ENCODE measurements at places on chromosomes 11 and 22.

DNA sequence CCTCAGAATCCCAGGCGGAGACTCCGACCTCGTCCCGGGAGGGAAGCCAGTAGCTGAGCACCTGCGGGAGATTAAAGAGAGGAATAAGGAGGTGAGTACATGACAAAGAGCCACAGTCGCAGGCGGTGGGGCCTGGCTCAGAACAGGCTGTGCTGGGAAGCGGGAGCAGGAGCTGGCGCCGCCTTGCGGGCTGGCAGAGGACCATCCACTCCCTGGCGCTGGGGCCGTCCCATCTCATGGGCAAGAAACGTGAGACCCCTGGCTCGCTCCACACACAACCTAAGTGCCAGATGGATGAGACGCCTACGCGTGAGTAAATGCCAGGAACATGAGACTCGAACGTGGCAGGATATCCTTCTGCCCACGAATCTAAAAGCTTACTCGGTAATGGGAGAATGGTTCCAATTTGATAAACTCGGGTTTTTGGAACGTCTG is 6.3 kb downstream of the CEND1 start:
- peak; percentile 70 for DNase-seq

DNA sequence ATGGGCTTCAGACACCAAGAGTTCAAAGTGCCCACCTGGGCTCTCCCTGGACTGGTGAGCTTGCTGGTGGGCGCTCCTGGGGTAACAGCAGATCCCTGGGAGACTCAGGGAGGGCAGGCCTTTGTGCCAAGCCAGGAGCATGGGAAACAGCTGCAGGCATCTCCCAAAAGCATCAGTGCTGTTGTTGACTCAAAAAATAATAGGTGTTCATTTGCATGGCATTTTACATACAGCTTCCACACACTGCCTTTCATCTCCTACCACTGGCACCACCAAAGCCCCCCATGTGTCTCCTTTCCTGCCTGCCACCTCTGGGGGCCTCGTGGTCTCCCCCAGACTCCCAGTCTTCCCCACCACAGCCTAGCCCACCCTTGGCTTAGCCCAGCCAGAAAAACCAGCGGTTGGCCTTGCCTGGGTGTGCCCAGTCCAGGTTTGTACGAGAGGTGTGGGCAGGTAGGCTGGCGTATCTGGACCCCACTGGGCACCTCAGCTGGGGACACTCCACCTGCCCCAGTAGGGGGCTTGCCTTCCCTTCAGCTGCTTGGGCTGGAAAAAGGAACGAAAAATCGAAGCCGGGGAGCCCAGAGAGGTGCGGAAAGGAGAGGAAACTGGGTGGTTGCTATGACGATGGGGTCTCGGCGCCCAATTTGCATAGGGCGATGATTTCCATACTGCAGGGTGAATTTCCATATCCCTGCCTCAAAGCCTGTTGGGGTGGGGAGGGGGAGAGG is 15.0 kb downstream of the POU2F3 start:
- DNase-seq: no peak

GRCh38 chr11:2424811-2425495 is 19.4 kb downstream of the TRPM5 start:
- no peak for DNase-seq

DNA sequence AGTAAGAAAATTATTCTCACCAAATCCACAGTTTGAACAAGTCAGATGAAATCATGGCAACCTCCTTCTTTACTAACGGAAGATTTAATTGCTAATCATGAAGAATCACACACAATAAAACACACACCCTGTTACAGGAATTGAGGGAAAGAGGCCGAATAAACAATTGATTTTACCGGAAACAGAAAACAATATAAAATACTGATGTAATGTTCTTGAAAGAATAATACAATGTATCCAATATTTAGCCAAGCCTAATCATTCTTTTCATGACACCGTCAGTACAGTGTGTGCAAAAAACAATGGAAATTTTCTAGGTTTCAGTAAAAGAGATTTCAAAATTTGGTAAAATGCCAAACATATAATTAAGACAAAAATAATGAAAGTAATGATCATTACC is 23.4 kb downstream of the ASRGL1 start:
- no peak for DNase-seq

DNA sequence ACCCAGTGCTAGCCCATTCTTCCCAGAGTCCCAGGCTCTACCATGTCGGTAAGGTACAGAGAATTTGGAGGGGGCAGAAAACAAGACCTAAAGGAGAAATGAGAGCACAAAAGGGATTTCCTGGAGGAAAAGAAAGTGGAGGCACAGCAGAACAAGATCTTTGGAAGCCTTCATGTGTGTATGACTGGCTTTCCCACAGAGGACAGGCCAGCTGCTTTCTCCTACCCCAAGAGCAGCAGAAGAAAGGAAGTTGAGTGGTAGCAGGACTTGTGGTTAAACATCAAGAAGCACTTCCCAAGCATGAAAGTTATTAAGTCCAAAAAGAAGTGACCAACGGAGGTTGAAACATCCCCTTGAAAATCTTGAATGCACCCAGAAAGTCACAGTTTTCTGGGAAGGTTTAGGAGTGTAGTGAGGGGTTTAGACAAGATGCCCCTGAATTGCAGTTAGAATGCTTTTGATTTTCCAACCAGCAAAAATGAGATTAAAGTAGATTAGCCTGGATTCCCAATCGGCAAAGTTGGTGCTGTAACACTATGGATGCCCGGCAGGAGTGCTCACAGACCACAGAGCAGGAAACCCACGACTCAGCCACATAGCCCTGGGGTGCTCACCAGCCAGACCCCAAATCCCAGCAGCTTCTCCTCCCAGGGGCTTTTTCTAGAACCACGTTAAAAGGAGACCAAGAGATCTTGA is 608 bp downstream of the TMPRSS13 start:
- no peak for DNase-seq

- no peak for DNase-seq
These were observed 156.7 kb downstream of the CTTN start for GRCh38 chr11:70555078-70555477.

DNA sequence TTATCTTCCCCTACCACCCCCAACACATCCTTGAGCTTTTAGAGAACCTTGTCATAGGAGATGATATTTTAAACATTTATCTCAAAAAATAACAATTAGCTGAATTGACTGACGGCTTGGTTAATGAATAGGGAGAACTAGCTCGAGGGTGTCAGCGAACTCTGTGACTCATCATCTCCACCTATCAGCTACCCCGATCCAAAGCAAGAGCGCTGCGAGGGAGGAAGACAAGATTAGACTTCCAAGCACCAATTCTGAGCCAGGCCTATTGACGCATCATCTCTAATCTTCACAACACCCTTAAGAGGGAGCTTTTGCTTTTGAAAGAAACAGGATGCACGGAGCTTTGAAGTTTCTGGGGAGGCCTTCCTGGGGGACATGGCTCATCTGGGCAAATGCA is 51.0 kb upstream of the GALNT18 start:
- no peak for DNase-seq

GRCh38 chr11:66546966-66547661 is 411 bp downstream of the ACTN3 start:
- DNase-seq: no peak

DNA sequence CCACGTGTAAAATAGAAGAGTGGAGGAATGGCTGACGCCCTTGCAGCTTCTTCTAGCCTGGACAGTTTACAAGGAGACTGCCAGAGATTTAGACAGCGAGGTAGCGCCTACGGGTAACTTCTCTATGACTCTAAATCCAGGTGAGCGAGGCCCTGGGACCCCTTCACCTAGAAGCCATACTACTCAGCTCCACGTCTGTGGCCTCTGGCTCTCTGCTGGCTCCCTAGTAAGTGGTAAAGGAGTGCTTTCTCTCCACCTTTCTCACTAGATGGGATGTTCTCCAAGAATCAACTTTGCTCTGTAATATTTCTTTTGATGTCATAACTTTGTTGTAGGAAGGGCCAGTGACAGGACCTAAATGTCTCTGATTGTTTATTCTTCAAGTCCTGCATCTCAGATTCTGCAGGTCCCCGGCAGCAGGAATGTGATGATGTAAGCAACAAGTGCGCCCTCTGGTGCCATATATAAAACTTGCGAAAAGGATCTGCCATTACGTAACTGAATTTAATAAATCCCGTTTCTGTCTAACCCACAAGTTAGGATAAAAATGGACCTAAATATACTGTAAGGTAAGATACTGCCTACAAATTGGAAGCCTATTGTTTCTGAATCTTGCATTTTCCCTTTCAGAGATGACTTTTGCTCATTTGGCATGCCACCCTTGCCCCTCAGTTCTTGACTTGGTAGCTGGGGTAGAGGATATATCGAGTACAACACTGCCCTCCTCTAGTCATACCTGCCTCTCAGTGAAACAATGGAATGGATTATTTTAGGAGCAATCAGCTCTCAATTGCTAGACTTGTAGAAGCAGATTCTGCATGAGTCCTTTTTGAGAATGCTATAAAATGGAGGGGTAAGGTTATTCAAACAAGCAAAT is 11.0 kb upstream of the PTPN5 start:
- DNase-seq: peak; percentile 78

DNA sequence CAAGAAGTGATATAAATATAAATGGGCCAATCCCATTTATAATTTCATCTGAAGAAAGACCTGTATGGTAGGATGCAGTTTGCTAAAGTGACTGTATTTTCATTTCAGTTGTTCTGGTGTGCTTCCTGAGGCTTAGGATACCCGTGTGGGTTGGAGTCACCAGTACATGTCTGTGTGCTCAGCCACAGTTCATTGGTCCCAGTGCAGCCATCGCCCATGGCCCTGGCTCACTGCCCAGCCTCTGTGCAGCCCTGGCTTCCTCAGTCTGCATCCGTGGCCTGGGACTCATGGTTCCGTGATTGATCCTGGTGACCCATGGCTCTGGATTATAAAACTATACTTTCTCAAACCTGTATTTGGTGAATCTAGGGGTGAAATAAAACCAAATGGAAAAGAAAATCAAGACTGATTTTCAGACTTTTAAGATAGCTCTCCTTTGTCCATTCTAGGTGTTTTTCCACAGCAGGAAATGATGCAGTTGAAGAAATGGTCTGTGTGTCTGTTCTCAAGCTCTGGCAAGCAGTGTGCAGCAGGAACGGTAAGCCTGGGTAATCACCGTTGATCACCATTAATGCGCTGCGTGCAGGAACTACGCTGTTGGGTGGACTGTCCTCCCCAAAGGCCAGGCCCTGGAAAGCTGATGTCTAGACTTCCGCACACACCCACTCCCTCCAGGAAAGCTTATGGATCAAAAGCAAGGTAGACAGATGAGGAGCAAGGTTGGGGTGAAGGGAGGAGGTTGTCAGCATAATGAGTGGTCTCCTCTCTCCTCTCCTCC is 27.2 kb downstream of the TTC12 start:
- no peak for DNase-seq

- peak; percentile 65 for DNase-seq
These were observed 431 bp downstream of the KMT2A start for GRCh38 chr11:118436639-118437207.

GRCh38 chr11:57427727-57428082 is 784 bp upstream of the SLC43A3 start:
- no peak for DNase-seq

- no peak for DNase-seq
These were observed 117.8 kb downstream of the NAT10 start for GRCh38 chr11:34223021-34223813.

- DNase-seq: no peak
These were observed 17.4 kb downstream of the HPS4 start for GRCh38 chr22:26466196-26466595.

- no peak for DNase-seq
These were observed 195.1 kb upstream of the PLET1 start for GRCh38 chr11:112455791-112456190.

- DNase-seq: no peak
These were observed 569.9 kb upstream of the FAT3 start for GRCh38 chr11:91654686-91655085.

GRCh38 chr11:2826679-2827056 is 58.9 kb downstream of the CDKN1C start:
- no peak for DNase-seq

DNA sequence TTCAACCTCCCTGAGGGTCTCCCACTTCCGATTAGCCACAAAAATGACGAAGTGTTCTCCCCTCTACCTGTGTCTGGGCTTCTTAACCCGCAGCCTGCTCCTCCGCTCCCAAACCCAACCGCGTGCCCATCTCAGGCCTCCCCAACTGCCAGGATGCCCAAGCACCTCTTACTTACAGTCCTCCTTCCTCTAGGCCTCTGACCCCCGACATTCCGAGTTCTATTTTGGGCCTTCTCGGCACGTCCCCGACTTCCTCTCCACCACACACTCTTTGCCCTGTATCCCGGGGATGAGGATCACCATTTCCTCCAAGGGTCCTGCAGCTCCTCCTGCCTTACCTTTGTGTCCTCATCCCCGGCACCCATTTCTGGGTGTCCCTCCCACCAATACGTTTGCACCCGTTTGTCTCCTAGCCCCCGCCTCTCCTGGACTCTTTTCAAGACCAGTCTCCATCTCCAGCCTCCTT is 388 bp upstream of the MUS81 start:
- no peak for DNase-seq

DNA sequence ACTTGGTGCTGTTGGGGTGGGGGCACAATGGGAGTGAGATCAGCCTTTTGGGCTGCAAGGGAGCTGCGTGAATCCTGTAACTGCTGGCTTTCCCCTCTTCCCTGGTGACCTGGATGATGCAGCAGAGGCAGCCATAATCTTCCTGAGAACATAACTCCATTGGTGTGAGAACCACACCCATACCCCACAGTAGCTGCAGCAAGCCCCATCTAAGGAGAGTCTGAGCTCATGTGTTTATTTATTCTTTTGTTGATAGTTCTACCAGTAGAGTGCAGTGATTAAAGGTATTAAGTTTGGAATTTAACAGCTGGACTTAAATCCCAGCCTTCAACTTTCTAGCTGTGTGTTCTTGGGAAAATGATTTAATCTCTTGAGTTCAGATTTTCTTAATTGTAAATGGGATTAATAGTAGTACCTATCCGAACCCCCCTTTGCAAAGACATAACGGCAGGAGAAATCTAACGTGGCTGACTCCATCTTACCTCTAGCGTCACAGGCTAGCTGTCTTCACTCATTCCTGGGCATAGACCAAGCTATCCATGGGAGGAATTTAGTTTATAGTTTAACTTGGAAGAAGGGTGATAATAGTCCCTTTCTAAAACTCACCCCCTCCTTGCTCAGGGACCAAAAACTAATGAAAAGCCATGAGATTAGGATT is 385.0 kb upstream of the DDI1 start:
- no peak for DNase-seq

DNA sequence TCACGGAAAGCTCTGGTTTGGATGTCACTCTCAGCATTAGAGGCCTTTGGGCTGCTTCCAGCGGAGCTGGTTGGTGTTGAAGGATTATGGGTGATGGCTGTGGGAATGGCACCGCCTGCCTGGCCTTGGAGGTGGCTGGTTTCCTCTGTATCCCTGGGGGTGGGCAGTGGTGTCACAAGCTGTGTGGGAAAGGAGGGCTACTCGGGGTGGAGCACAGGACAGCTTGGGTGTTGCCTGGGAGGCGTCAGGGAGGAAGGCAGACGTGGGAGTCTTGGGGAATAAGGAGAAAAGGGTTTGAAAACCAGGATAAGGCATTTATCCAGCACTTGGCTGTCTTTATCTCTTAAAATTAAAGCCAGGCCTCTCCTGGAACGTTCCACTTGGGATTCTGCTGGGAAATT is 71.8 kb downstream of the ADAMTS15 start:
- DNase-seq: no peak

Data from OCI-M1 (cell line).